Stimulated activated memory B cell treated with anti-CD40 and anti-IgM and Interleukin-4, amounts not matched to agents 10 μg/mL and 1 μg/mL and 100 μg/mL, for 72 hours (primary cell): ENCODE measurements at places on chromosomes 5 and 9.

DNA sequence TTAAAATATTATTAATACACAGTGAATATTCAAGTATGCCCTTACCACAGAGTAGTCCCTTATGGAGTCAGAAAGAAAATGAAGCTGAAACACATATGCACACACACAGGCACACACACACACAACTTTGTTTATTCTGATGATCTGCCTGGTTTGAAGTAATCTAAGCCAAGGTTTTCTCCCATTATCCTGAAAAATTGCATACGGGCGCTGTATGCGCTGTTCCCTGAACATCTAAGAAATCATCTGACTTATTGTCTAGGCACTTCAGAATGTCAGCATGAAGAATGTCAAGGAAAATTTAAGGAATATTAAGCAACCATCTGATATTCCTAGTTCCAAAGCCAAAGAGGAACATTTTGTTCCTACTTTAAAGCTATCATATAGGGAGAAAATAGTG is 147.1 kb upstream of the SLC30A5 start:
- ATAC-seq: no peak

DNA sequence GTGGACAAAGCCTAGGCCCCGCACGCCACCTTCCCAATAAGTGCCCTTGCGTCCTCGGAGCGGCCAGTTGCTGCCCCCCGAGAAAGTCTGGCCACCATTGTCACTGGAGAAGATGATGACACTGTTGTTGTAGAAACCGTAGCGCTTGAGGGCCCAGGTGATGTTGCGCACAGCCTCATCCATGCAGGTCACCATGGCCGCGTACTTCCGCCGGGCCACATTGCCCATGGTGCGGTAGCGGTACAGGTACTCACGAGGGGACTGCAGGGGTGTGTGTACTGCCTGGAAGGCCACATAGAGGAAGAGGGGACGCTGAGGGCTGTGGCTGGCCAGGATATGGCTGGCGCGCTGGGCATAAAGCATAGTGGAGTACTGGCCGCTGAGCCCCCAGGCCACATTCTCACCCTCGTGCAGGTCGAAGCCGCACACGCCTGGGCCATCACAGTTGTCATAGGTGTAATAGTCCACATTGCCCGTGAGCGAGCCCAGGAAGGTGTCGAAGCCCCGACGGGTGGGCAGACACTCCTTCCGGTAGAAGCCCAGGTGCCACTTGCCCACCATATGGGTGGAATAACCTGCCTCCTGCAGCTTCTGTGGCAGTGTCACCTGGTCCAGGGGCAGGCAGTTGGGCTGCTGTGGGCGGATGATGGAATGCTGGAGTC is 4.6 kb downstream of the ARSI start:
- ATAC-seq: no peak

GRCh38 chr9:32378993-32379729 is 5.3 kb upstream of the ACO1 start:
- ATAC-seq: peak; percentile 77

GRCh38 chr5:124574521-124575436 is 171.7 kb downstream of the ZNF608 start:
- no peak for ATAC-seq

DNA sequence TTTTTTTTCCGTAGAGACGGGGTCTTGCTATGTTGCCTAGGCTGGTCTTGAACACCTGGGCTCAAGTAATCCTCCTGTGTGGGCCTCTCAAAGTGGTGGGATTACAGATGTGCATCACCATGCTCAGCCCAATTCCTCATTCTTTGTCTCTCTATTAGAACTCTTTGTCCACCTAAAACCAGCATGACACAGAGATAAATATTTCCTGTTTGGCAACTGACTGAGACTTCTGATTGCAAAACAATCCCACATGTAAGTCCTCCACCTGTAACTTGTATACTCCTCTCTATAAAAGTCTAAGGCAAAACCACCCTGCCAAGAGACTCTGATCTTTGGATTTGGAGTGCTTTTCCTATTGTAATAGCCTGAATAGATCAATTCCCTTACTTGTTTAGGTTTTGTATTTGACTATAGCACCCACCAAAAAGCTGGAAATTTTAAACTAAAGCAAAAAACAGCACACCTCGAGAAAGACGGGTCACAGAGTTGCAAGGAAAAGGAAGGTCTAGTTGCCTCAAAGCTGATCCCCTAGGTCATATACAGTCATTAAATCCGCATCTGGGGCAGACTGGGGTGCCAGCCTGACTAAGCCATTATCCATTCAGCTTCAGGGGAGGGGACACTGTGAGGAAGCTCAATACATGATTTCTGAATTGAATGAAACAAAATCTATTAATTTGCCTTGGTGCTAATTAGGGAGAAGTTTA is 13.5 kb upstream of the KIF27 start:
- ATAC-seq: no peak

GRCh38 chr5:160188141-160189015 is 40.9 kb upstream of the FABP6 start:
- ATAC-seq: peak; percentile 25
